ENCODE measurements at places on chromosomes 7 and 10. TPM values are rescaled to one million over a fixed set of nuclear protein-coding genes. Genes with fewer than 3 reads are reported as not detected.
A peak's percentile ranks its signal among the peaks of the same experiment; 100 is the strongest.

Gene ASIC3
- total RNA-seq = 13.6 TPM

Gene BCCIP
- total RNA-seq = 52.2 TPM

DNA sequence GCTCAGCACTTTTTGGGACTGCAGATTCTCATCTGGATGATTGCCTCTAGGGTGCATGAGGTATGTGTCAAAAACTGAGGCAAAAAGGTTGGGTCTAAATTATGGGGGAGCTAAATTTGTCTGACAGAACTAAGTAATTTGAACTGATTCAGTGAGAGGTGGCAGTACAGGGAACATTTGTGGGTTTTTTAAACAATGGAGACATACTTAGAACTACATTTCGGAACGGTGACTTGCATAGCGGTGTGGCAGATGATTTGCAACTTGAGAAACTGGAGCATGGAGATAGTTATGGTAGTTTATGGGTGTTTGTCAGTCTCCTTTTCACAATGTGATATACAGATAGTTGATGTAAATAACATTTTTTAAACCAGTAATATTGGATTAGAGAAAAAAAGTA is 14.6 kb downstream of the TBC1D12 start:
- no peak overlapping the region for H3K4me3 ChIP-seq
- no peaks in the 10 kb centered on the region for H3K27me3 ChIP-seq
- H3K36me3 ChIP-seq = no peaks in the 10 kb centered on the region

GRCh38 chr10:114471906-114472876 is 67.9 kb upstream of the AFAP1L2 start:
- DNase-seq = peak; percentile 27
- no peak overlapping the region for H3K4me3 ChIP-seq
- peaks cover 4% of the 10 kb centered on the region for H3K36me3 ChIP-seq
- H3K4me1 ChIP-seq = peaks cover 15% of the 10 kb centered on the region
- no peak overlapping the region for H3K27ac ChIP-seq
- H3K27me3 ChIP-seq = no peaks in the 10 kb centered on the region

DNA sequence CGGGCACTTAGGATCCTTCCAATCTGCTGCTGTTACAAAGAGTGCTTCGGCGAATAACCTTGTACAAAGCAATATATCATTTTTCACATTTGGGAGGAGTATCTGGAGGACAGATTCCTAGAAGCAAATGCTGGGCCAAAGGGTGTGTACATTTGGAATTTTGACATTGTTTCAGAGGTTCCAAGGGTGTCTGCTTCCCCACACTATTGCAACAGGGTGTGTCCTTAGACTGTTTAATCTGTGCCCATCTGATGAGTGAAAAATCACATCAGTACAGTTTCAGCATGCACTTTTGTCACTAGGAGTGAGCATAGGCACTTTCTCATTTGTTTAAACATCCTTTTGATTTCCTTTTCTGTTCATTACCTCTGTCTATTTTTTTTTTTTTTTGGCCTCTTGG is 8.6 kb upstream of the ELFN1 start:
- no peak overlapping the region for H3K4me3 ChIP-seq
- H3K27me3 ChIP-seq = peaks cover 76% of the 10 kb centered on the region
- no peaks in the 10 kb centered on the region for H3K4me1 ChIP-seq
- H3K36me3 ChIP-seq = no peaks in the 10 kb centered on the region
- DNase-seq = no peak

GRCh38 chr7:44983742-44984477 is 5.1 kb upstream of the MYO1G start:
- no peak for DNase-seq
- peaks cover 48% of the 10 kb centered on the region for H3K4me1 ChIP-seq
- H3K36me3 ChIP-seq = peaks cover 89% of the 10 kb centered on the region
- H3K4me3 ChIP-seq = peak overlapping the region; percentile 86
- no peaks in the 10 kb centered on the region for H3K27me3 ChIP-seq
- H3K27ac ChIP-seq = peak overlapping the region; percentile 98

DNA sequence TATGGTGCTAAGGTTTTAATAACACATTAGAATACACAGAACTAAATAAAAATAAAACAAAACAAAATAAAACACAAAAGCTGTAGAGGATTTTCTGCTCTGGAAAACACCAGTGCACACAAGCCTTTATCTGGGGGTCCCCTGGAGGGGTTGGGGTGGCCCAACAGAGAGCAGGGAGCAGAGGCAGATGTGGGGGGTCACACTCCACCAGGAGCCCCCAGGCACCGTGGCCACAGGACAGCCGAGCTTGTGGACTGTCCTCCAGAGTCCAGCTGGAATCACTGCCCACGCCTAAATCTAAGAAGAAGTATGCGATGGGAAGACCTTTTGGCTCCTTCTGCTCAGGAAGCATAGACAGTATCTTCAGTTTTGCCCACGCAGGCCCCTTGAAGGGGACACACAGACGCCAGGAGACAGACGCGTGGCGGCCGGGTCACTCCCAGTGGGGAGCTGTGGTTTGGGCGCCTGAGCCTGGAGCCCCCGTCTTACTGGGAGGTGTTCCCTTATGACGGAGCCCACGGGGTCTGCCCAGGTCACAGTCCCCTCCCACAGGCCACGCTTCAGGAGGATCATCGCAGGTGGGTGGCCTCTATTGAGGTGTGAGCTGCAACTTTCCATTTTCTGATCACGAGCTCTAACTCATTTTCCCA is 595.0 kb downstream of the PTPRN2 start:
- H3K36me3 ChIP-seq = peaks cover 4% of the 10 kb centered on the region
- no peaks in the 10 kb centered on the region for H3K4me1 ChIP-seq
- H3K27me3 ChIP-seq = no peaks in the 10 kb centered on the region
- H3K4me3 ChIP-seq = no peak overlapping the region

GRCh38 chr10:123995461-123996131 is 97.8 kb downstream of the CHST15 start:
- H3K4me3 ChIP-seq = peak overlapping the region; percentile 69
- H3K4me1 ChIP-seq = peaks cover 41% of the 10 kb centered on the region
- H3K27ac ChIP-seq = peak overlapping the region; percentile 84
- peaks cover 17% of the 10 kb centered on the region for H3K36me3 ChIP-seq
- DNase-seq = peak; percentile 70
- H3K27me3 ChIP-seq = no peaks in the 10 kb centered on the region

DNA sequence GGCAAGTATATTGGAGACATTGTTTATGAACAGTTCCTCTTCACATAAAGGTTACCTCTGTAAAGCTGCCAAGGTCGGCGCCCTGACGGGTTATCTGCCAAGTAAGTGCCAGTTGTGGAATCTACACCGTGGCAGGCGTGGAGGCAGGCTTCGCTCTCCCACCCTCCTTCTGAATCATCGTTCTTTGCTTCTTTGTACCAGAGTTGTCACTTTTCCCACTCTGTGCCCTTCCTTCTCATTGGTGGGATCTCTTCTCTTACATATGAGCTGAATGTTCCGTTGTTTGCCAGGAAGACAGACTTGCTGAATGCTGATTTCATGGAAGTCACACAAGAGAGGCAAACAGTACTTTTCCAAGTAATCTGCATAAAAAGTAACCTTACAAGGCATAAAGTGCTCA is 40.6 kb upstream of the PTPRZ1 start:
- H3K4me3 ChIP-seq = no peak overlapping the region
- no peaks in the 10 kb centered on the region for H3K36me3 ChIP-seq
- no peak for DNase-seq

- peaks cover 32% of the 10 kb centered on the region for H3K4me1 ChIP-seq
- H3K27ac ChIP-seq = peak overlapping the region; percentile 82
- DNase-seq = no peak
- peaks cover 39% of the 10 kb centered on the region for H3K36me3 ChIP-seq
- H3K27me3 ChIP-seq = no peaks in the 10 kb centered on the region
Observed at GRCh38 chr7:135160098-135160857, 10.2 kb downstream of the CYREN start.
